ENCODE measurements at places on chromosomes 12 and 14. TPM values are rescaled to one million over a fixed set of nuclear protein-coding genes. Genes with fewer than 3 reads are reported as not detected.

DNA sequence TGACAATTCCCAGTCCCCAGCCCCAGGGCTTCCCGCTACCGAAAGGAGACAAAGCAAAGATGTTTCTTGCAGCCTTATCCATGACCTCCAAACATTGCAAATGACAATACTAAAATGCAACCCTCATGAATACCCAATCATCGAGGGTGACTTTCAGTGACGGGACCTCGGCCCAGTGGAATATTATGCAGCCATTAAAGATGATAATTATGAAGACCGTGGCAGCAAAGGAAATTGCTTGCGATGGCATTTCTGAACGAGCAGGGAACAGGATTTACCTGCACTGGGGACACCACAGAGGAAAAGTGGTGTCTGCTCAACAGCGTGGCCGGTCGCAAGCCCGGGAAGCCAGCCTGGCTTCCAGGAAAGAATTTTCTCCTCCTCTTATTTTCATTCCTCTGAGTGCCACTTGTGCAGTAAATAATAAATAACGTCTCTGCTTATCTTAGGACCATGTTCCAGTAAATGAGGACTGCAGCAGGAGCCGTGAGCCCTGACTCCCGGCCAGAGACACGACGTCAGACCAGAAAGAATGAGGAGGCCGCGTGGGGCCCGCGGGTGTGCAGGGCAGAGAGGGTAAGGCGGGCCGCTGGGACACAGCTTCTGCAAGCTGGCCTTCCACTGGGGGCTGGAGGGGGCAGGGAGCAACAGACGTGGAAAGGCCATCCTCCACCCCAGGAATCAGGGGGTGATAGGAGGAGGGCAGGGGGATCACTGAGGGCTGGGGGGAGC lies 6.6 kb downstream of the C14orf180 start:
- H3K4me1 ChIP-seq, result no peaks in the 10 kb centered on the region
- no peak overlapping the region for H3K4me3 ChIP-seq
- H3K27ac ChIP-seq, result peak overlapping the region; percentile 12
- H3K36me3 ChIP-seq, result no peaks in the 10 kb centered on the region
- no peak for DNase-seq

- no peaks in the 10 kb centered on the region for H3K36me3 ChIP-seq
- H3K27ac ChIP-seq, result no peak overlapping the region
- no peak for DNase-seq
These were observed 66.1 kb downstream of the FUT8 start for GRCh38 chr14:65478596-65478995.

DNA sequence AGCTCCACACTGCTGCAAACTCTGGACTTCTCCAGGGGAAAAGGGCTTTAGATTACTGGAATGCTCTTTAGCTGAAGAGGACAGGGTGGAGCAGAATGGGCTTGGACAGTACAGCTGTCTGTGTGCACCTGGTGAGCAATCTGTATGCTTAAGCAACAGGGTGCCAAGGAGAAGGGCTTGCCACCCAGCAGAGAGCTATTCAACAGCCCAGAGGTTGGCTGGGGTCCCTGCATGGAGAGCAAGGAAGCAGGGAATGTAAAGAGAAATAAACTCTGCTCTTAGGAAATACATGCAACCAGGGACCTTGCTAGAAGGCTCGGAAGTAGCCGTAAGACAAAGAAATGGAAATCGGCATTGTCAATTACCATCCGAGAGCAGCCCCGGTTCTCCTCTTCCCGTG lies 53.0 kb upstream of the CORO1C start:
- H3K4me1 ChIP-seq, result no peaks in the 10 kb centered on the region
- peaks cover 3% of the 10 kb centered on the region for H3K36me3 ChIP-seq
- no peaks in the 10 kb centered on the region for H3K27me3 ChIP-seq
- no peak overlapping the region for H3K27ac ChIP-seq

DNA sequence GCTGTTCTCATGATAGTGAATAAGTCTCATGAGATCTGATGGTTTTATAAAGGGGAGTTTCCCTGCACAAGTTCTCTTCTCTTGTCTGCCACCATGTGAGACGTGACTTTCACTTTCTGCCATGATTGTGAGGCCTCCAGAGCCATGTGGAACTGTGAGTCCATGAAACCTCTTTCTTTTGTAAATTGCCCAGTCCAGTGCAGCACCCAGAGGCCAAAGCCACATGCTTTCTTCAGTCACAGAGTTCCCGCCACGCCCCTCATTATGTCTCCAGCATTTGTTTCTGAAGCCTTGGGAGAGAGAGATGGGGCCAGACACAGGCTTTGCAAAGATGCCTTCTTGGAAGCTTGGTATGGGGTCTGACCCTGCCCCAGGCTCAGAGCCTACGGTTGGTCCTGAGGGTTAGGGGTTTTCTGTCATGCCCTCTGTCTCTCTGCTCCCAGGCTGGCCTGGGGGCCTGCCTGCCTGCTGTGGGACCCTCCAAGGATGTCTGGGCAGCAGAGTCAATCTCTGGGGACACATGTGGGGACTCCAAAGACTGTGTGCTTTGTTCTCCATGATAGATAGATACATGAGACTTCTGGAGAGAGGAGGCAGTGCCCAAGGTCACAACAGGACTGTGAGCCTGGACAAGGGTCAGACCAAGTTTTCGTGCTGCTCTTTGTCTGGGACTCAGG lies 114.1 kb upstream of the PRMT8 start:
- H3K4me1 ChIP-seq, result no peaks in the 10 kb centered on the region
- no peak overlapping the region for H3K27ac ChIP-seq
- no peaks in the 10 kb centered on the region for H3K27me3 ChIP-seq
- no peaks in the 10 kb centered on the region for H3K36me3 ChIP-seq
- no peak overlapping the region for H3K4me3 ChIP-seq

Gene RNASE1
- polyA plus RNA-seq, result 37.9 TPM
